ENCODE measurements at places on chromosomes 7 and 10. TPM values are rescaled to one million over a fixed set of nuclear protein-coding genes. Genes with fewer than 3 reads are reported as not detected.
A peak's percentile ranks its signal among the peaks of the same experiment; 100 is the strongest.

DNA sequence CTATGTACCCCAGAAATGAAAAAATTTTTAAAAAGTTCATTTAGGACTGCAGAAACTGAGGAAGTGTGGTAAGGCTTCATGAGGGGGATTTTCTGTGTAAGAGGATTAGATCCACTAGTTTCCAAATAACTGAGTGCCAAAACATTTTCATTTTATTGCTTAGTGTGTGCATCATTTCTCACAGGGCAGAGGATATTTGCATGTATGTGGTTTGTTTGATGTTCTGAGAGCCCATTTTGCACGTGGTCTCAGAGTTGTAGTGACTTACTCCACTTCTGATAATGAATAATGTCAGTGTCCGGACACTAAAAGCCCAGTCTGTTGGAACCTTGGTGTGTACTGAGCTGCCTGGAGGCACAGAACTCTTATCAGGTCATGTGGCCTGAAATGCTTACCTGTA, 299.9 kb downstream of the AUTS2 start:
- DNase-seq = no peak

GRCh38 chr10:65796472-65796871, 1129.4 kb upstream of the LRRTM3 start:
- no peak for DNase-seq

DNA sequence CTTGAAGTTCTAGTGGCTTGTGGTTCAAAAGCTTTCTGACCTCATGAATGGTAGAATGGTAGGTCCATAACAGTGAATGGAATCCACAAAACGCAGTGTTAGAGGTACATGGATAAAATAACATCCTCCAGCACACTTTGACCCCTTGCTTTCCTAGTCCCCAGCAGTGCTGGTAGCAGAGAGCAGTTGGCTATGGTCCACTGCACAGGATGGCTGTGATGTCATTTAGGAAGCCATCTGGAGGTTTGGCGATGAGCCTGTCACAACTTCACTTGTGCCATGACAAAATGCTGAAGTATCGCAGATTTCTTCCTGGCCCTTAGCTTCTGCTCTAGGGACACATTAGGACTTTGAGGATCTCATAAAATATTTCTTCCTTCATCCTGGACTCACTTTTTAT, 300.0 kb upstream of the FZD8 start:
- no peak for DNase-seq

DNA sequence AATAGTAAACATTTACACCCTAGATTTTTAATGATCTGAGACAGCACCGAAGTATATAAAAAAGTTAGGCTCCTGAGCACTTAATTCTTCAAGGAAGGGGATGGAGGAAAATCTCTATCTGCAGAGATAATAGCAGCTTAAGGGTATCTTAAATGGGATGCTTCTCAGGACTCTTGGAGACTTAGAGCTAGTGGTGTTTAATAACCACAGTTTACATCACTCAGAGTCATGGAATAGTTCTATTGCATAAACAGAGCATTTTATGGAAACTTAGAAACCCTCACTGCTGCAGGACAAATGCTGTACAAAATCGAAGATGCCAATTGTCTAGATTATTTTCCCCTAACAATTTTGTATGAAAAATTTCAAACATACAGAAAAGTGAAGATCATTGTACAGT, 398.9 kb upstream of the GALNT17 start:
- DNase-seq = no peak

- no peak for DNase-seq
Observed at GRCh38 chr10:71742301-71743088, 22.9 kb upstream of the C10orf105 start.

DNA sequence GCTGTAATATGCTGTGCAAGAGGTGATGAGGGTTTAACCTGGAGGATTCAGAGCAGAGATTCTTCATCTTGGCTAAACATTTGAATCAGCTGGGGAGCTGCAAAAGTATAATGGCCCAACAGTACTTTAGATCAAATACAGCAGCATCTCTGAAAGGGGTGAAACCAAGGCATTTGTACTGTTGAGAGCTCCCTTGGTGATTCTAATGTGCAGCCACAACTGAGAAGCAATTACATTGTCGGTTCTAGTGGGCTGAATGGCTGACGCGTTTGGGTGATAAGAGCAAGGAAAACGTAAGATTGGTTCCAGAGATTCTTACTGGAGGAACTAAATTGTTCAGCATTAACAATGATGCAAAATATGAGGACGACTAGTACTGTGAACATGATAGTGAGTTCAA, 269.7 kb downstream of the AGMO start:
- DNase-seq = no peak

- no peak for DNase-seq
Observed at GRCh38 chr7:24863626-24864025, 106.4 kb upstream of the GSDME start.

- no peak for DNase-seq
Observed at GRCh38 chr7:53095731-53096501, 60.5 kb downstream of the POM121L12 start.

DNA sequence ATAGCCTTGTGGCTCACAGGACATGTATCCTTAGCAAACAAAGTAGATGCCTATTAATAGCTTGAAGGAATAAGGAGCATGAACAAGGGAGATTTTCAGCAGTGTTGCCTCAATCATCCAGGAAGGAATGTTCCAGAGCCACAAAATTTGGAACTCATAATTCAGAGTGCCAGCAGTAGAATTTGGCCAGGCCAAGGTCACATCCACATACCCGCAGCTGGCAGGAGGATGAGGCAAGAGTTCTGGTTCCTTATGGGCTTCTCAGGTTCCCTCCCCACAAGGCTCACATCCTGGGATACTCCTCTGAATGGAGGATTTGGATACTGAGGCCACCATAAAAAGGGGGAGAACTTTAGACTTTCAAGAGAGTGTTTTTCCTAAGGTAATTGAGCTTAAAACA, 45.8 kb downstream of the SUFU start:
- no peak for DNase-seq

DNA sequence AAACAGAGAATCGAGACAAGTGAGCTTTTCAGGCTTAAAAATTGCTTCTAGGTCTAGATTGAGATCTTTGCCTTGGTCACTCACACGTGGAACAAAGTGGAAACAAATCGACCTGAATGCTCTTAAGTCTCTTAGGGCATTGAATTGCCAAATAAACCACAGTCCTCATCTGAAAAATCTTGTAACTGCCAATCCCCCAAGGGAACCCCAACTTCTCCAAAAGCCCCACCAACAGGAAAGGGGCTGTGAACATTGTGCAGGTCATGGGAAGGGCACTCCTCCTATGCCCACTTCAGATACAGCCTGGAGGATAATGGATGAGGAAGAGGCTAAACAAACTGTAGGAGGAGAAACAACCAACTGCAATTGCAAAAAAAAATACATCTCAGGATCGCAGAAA, 91.3 kb downstream of the DGKI start:
- DNase-seq = no peak

- DNase-seq = no peak
Observed at GRCh38 chr7:99314504-99314903, 11.2 kb upstream of the ARPC1A start.

GRCh38 chr10:50250096-50250854, 1.0 kb downstream of the ASAH2 start:
- DNase-seq = peak; percentile 47

IFIT1B gene
- total RNA-seq = not detected

NYAP1 gene
- 0.38 TPM for total RNA-seq

GBX1 gene
- not detected for total RNA-seq

ADRA2A gene
- 0.53 TPM for total RNA-seq

EPHA1 gene
- total RNA-seq = 39.6 TPM

OPN1SW gene
- total RNA-seq = not detected

SPDYE2B gene
- not detected for total RNA-seq

TUBAL3 gene
- total RNA-seq = not detected

Measured in left lobe of liver (tissue), 2 donors.